ENCODE measurements at places on chromosomes 7 and 10.

DNA sequence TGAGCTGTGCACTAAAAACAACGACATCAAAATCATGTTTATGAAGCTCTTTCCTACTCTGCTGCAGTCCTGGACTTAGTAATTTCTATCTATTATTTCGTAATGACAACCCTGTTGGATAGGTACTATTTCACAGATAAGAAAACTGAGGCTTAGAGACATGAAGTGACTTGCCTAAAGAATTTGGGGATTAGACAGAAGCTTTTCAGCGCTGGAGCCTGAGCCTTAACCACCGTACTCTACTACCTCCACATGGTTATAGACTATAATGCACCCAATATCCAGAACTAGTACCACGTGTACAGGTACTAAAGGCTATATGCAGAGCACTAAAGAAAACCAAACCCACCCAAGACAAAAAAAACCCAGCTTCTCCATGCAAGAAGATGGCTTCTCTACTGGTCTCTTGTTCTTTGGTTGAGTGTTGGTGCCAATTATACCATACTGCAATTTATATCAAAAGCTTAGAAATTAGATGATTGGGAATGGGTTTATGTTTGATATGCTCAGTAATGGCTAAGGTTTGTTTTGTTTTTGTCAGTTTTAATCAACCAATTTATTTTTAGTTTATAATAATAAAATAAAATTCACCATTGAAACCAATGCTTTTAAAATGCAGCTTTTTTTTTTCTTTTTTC, 6.5 kb upstream of the SNX10 start:
- no peak for DNase-seq

DNA sequence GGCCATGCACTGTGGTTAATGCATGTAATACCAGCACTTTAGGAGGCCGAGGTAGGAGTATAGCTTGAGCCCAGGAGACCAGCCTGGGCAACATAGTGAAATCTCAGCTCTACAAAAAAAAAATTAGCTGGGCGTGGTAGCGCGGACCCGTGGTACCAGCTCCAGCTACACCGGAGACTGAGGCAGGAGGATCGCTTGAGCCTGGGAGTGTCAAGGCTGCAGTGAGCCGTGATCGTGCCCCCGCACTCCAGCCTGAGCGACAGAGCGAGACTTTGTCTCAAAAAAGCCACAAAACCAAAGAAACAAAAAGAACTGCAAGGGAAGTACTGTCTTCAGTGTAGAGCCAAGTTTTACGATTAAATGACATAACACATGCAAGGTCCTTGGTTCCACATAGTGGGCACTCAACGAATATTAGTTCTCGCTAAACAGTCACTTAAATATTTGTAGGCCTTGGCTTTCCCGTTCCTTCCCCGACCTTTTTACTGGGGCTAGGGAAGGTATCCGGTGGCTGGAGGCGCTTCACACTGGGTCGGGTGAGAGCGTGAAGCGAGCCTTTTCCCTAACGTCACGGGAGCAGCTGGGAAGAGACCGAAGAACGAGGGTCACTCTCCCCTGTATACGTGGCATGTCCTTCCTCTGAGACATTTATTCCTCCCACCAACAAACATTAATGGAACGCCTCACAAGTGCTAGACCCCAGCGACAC, 993 bp upstream of the SND1 start:
- DNase-seq: no peak

- no peak for DNase-seq
These were observed 11.7 kb downstream of the STAM start for GRCh38 chr10:17655567-17656146.

- no peak for DNase-seq
These were observed 554.9 kb upstream of the GALNT17 start for GRCh38 chr7:70577078-70577477.

DNA sequence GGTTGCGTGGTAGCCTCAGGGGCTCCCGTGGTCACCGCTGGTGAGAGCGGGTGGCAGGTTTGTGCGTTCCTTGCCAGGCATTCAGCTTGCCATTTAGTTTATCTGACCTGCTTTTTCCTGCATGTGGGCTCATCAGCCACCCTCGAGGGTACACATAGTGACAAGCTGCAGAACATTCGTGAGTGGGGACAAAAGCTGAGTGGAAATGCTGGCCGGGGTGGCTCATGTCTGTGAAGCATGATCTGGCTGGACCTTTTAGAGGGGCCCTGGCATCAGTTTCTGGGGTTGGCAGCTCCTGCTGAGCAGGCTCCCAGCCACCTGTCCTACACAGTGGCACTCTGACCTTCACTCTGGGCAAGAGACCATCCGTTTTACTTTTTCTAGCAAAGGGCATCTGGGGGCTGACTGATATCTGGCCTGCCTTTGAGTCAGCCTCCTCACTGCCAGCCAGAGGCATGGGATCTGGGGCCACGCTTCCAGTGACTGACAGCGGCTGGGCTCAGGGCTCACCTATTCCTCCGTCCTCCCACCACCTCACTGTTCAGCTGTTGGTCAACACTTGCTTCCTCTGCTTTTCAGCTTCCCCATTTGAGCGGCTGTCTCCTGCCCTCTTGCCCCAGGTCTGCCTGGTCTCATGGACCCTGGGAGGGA, 75.0 kb downstream of the LANCL2 start:
- DNase-seq: no peak

DNA sequence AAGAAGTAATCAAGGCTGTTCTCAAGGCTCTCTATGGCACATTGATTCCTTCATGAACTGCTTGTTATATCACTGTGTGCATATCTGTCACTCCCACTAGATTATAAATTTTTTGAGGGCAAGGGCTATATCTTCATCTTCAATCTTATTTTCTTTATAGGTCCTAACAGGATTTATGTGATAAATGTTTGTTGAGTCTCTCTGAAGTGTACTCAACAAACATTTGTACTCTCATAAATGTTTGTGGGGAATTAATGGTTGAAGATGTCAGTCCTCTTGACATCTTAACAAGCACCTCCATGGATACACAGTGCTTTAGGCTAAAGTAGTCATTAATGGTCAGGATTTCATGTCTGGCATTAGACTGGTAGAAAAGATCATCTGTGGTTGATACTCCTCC, 143.2 kb downstream of the RNLS start:
- no peak for DNase-seq
